ENCODE measurements at places on chromosomes 7 and 10.

- no peak for DNase-seq
Measured at GRCh38 chr7:23808421-23808820, 98.4 kb downstream of the STK31 start.

DNA sequence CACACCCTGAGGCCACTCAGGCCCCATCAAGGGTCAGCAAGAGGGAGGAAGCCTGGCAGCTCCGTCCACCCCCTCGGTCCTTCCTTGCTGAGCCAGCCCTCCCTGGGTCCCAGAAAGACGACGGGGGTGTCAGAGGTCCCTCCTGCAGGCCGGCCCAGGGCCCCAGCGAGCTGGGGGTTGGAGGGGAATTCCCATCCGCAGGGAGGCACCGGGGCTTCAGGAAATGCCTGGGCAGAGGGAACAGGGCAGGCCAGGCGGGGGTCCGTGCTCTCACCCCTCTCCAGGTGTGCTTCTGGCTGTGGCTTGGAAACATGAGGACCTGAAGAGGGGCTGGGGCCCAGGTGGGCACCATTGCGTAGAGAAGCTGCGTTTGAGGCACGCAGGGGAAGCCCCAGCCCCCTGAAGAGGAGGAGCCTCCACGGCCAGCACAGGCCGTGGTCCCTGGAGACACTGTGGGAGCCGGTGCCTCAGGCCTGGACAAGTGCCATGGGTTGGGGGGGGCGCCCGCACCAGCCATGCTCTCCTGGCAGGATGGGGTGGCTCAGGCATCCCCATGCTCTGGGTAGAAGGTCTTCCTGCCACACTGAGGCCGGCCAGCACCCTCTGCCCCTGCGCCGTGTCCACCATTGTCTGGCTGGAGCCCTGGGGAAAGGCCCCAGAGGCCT lies 66.7 kb downstream of the PDGFA start:
- peak; percentile 80 for DNase-seq

DNA sequence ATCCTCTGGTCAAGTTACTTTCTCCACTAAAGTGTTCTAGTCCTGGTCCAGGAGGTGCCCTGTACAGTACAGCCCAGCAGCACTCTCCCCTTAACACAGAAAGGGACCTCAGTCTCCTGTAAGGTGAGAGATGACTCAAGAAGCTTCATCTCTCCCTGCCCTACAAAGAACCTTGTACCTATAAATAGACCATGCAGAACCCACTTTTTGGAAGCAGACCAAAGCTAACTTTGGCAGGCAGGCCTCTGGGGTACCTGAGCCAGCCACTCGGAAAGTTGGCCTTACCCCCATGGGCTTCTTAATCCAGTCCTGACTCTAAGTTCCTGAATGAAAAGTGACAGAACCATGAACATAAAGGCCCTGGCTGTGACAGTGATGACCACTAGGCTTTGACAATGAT lies 454.8 kb downstream of the KCNMA1 start:
- DNase-seq: no peak

DNA sequence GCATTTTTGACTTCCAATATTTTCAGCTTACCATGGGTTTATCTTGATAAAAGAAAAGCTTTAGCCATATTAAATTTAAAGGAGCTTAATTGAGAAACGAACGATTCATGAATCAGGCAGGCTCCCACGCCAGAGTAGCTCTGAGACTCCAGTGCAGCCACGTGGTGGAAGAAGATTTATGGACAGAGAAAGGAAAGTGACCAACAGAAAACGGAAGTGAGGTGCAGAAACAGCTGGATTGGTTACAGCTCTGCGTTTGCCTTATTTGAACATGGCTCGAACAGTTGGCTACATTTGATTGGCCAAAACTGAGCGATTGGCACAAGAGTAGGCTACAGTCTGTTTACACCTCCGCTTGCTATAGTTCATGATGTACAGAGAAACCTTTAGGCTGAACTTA lies 395.4 kb downstream of the GATA3 start:
- DNase-seq: no peak

DNA sequence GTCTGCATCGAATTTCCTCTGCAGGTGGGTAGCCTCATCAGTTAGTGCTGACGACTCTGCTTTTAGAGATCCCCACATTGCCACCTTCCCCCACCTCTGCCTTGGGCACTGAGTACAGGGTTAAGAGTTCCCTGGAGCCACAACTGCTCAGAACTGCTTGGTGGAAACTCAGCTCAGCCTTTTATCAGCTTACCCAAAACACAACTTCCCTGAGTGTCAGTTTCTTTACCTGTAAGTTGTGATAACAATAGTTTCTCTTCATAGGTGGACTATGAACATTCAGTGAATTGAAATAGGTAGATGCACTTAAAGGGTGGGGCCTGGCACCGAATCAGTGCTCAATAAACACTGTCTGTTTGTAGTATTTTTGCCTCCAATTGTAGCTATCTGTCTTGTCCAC lies 11.3 kb downstream of the ASB13 start:
- DNase-seq: no peak
